ENCODE measurements at places on chromosomes 6 and 20.
A peak's percentile ranks its signal among the peaks of the same experiment; 100 is the strongest.

GRCh38 chr6:43819958-43820357 lies 49.9 kb downstream of the VEGFA start:
- no peak for DNase-seq

GRCh38 chr6:112941613-112942012 lies 594.5 kb downstream of the RFPL4B start:
- DNase-seq, result no peak

GRCh38 chr6:150624191-150624590 lies 24.5 kb downstream of the PLEKHG1 start:
- DNase-seq, result no peak

GRCh38 chr6:17204533-17204932 lies 76.6 kb upstream of the RBM24 start:
- no peak for DNase-seq

GRCh38 chr6:34172961-34173775 lies 27.3 kb upstream of the GRM4 start:
- no peak for DNase-seq

GRCh38 chr6:152316024-152316423 lies 321.1 kb downstream of the SYNE1 start:
- DNase-seq, result no peak

- no peak for DNase-seq
These were observed 22.7 kb upstream of the TFAP2C start for GRCh38 chr20:56606174-56606945.

GRCh38 chr6:169964486-169965180 lies 213.2 kb downstream of the ERMARD start:
- no peak for DNase-seq

DNA sequence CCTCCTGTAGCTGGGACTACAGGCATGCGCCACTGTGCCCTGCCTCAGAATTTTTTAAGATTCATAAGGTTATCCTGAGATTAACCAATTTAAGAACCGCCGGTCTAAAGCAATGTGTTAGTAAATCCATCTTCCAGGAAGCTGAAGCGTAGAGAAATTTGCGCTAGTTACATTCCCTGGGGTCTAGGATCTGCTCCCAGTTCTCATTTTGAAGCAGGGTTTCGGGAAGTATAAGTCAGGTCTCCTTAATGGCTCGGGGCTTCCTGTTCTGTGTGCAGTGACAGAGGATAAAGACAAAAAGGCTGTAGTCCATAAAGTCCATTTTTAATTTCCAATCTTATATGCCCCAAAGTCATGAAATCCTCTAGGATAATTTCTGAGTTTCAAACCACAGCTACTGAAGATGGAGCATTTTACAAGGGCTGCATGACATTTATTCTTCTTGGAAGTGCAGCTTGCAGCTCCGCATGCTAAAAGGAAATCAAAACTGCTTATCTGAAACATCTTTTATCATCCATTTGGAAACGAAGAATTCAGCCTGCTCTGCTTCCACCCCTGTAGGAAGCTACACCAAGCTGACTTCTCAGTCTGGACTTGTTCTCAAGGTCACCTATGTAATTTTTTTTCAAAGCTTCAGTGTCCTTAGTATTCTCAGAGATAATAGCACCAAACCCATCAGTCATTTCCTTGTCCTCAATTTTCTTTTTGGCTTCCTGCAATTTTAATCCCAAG lies 326.1 kb downstream of the PRL start:
- no peak for DNase-seq

DNA sequence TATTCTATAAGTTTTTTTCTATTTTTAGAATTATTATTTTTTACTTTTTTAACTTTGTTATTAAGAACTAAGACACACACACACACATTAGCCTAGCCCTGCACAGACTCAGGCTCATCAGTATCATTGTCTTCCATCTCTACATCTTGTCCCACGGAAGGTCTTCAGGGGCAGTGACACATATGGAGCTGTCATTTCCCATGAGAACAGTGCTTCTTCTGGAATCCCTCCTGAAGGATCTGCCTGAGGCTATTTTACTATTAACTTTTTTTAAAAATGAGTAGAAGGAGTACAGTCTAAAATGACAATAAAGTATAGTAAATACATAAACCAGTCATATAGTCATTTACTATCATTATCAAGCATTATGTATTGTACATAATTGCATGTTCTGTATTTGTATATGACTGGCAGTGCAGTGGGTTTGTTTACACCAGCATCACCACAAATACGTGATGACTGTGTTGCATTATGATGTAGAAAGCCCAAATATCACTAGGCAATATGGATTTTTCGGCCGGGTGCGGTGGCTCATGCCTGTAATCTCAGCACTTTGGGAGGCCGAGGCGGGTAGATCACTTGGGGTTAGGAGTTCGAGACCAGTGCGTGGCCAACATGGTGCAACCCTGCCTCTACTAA lies 57.9 kb downstream of the HIVEP1 start:
- no peak for DNase-seq

DNA sequence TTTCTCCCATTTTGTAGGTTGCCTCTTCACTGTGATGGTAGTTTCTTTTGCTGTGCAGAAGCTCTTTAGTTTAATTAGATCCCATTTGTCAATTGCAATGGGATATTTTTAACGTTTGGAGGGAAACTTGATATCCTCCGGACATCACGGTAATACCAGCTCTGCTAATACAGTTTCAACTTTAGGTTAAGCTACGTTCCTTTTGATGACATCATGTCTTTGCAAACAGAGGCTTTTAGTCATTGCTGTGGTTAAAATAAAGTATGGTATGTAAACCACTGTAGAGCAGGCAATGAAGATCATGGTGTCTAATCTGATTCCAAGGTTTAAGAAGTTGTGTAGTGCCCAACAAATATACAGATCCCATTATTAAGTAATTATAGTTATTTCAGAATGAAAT lies 168.0 kb upstream of the CHD6 start:
- no peak for DNase-seq

GRCh38 chr20:37734228-37734985 lies 40.6 kb downstream of the CTNNBL1 start:
- DNase-seq, result no peak

DNA sequence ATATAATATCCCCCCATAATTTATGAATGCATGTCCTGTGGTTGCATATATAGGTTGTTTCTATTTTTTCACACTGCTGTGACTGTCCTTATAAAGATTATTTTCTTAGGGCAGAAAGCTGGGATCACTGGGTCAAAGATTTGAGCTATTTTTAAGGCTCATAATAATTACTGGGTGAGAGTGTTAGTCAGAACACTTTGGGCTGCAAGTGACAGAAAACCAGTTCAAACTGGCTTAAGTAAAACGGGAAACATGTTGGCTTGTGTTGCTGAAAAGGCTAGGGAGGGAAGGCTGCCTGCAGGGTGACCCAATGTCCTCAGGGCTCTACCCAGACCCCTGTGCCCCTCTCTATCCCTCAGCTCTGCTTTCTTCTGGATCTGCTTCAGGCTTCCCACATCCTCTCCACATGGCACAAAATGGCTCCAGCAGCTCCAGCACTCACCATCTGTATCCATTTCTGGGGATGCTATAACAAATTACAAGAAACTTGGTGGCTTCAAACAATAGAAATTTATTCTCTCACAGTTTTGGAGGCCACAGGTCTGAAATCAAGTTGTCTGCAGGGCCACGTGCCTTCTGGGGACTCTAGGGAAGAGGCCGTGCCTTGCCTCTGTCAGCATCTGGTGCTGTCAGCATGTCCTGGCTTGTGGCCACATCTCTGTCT lies 33.1 kb upstream of the MLN start:
- no peak for DNase-seq

- DNase-seq, result no peak
These were observed 984 bp downstream of the TNFRSF21 start for GRCh38 chr6:47308552-47309290.

GRCh38 chr6:158626360-158627167 lies 18.0 kb downstream of the DYNLT1 start:
- no peak for DNase-seq

GRCh38 chr20:54346276-54346675 lies 129.1 kb upstream of the DOK5 start:
- DNase-seq, result no peak

DNA sequence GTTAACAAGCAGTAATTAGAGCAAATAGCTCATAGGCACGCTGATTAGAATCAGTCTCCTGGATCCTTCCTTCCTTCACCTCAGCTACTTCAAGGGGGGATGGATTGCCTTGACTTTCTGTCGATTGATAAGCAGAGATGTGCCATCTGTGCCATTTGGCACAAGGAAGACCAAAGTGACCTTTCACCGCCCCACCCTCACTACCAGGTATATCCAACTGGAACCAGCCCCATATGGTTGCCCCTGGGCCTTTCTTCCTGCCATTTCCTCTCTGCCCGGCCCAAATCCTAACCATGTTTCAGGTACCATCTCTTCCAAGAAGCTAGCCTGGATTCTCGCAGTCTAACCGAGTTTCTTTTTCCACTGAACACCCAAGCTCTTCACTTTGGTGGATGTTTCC lies 8.7 kb upstream of the CPNE5 start:
- no peak for DNase-seq

DNA sequence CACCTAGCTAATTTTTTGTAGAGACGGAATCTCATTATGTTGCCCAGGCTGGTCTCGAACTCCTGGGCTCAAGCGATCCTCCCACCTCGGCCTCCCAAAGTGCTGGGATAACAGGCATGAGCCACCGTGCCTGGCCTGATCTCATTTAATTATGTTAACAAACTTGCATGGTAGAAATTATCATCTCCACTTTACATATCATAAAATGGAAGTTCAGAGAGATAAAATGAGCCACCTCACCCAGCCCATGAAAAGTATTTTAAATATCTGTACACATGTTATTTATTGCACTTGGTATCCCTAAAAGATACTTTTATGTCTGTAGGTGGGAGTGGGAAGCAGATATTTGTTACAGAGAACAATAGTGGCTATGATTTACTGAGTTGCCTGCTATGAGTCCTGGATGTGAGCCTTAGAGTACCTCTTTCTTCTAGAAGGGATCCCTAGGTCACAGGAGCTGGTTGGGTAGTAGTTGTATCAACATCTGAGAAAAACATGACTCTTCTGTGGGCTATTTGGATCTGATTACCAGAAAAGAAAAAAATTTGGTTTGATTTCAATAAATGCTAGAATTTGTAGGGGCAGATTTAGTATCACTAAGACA lies 52.4 kb upstream of the EIF2S2 start:
- DNase-seq, result no peak

DNA sequence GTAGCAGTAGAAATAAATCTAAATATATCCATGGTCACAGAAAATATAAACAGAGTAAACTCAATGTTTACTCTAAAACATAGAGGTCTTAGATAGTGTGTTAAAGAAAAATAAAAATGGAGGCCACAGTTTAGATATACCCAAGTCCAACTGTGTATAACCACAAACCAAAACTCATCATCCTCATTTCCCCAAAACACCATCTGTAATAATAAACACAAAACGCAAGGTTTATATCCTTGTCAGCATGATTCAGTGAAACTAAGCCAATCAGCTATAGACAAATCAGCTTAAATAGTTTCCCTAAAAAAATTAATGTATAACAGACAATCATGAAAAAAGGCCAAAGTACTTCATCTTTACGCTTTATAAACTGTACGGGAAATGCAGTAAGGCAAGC lies 2.7 kb upstream of the HACE1 start:
- no peak for DNase-seq

GRCh38 chr6:13319891-13320564 lies 8.3 kb downstream of the TBC1D7 start:
- DNase-seq, result no peak

GRCh38 chr6:117483004-117483644 lies 650 bp downstream of the DCBLD1 start:
- no peak for DNase-seq

- no peak for DNase-seq
These were observed 3.4 kb downstream of the OGFRL1 start for GRCh38 chr6:71292001-71292400.

DNA sequence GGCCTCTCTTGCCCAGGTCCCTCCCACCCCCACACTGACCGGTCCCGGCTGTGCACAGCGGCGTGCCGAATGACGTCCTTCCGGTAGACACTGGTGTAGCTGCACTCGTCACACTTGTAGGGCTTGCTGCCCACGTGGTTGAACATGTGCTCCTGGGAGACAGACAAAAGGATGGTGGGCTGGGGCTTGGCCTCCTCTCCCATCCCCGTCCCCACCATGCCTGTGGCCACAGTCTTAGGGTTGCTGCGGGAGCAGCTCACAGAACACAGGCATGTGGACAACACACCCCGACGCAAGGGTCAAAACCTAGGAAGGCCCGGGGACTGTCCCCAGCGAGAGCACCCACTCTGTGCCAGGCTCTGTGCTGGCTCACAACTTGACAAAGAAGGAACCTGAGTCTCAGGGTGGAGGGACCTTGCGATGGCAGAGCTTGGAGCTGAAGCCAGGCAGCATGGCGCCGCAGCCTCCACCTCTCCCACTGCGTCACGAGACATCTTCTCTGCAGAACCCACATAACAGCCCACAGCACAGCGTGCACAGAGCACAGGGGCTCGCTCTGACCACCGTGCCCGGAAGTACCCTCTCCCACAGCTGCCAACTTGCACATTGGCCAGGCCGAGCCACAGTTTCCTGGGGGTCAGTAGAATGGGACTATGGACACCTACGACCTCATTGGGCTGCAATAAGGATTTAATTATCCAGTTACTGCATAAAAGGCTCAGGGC lies 9.8 kb downstream of the ZNF335 start:
- DNase-seq, result no peak

- no peak for DNase-seq
These were observed 76.2 kb downstream of the ISM1 start for GRCh38 chr20:13297147-13297899.

- no peak for DNase-seq
These were observed 524.6 kb upstream of the NOX3 start for GRCh38 chr6:155980014-155980767.

GRCh38 chr6:73704260-73704659 lies 8.3 kb downstream of the CD109 start:
- peak; percentile 18 for DNase-seq

DNA sequence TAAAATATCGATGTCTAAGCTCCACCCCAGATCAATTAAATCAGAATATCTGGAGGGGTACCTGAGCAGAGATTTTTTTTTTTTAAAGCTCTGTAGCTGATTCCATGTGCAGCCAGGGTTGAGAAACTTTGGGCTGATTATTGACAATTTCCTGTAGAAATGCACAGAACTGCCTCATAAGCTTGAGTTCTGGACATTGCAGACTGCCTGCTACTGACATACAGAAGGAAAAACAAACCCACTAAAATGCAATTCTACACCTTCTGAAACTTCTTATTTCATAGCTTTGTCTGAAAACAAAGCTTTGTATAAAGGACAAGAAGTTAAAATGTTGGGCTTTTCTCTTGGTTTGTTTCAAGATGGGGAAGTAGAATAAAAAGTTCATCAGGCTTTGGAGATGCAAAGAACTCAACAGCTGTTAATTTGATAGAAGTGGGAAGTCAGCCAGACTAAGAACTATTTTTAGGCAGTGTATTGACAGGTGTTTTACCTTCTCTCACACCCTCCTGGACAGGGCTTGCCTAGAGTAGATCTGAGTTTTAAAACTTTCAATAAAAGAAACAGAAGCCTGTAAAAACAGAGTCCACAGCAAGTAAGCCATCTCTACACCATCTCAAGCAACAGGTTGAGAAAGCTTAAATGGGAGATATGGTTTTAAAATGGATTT lies 147.7 kb downstream of the KCNQ5 start:
- no peak for DNase-seq

- no peak for DNase-seq
These were observed 17.9 kb upstream of the CHMP4B start for GRCh38 chr20:33793011-33793931.

GRCh38 chr6:114534813-114535212 lies 192.0 kb upstream of the HS3ST5 start:
- no peak for DNase-seq
